ENCODE measurements at places on chromosomes 6 and 20.

GRCh38 chr6:30450909-30451841 lies 38.1 kb upstream of the HLA-E start:
- peak; percentile 63 for DNase-seq

DNA sequence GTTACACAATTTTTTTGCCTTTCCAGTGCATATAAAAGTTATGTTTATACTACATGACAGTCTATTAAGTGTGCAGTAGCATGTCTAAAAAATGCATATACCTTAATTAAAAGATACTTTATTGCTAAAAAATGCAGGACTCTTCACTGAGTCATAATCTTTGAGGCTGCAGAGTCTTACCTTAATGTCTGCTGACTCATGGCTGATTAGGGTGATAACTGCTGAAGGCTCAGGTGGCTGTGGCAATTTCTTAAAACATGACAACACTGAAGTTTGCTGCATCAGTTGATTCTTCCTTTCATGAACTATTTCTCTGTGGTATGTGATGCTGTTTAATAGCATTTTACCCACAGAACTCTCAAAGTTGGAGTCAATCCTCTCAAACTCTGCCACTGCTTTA lies 19.1 kb downstream of the ZSCAN23 start:
- DNase-seq = no peak

GRCh38 chr6:37202788-37203491 lies 33.0 kb downstream of the PIM1 start:
- no peak for DNase-seq

DNA sequence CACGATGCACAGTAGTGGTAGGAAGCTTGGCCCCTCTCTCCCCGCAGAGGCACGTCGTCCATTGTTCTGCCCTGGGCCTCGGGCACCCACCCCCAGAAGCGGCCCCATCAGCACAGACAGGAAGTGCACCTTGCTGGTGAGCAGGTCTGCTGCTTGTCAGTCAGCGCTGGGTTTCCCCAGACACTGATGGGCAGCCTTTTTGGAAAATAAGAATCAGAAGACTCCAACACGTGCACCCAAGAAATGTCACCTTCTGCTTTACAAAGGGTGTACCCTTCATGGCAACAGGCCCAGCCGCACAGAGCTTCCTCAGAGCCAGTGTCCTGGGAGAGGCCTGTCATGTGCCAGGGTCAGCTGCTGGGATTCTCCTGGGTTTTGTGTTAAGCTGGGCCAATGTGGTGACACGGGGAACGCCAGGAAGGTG lies 34.7 kb upstream of the IRF4 start:
- no peak for DNase-seq

DNA sequence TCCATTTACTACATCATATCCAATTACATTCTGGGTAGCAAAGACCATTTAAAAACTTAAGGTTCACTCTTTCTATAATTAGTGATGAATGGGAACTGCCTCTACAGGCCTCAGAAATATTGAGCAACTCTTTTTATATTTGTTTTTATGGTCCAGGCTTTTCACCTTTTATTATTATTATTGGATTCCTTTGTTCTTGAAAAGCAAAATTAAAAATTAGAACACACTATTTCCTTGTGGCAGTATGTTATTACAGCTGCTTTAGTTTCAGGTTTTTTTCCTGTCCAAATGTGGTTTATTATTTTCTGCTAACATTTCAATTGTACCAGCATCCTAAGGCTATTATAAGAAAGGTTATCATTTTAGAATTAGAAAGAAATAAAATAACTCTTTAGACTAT lies 150.1 kb downstream of the FARS2 start:
- no peak for DNase-seq

DNA sequence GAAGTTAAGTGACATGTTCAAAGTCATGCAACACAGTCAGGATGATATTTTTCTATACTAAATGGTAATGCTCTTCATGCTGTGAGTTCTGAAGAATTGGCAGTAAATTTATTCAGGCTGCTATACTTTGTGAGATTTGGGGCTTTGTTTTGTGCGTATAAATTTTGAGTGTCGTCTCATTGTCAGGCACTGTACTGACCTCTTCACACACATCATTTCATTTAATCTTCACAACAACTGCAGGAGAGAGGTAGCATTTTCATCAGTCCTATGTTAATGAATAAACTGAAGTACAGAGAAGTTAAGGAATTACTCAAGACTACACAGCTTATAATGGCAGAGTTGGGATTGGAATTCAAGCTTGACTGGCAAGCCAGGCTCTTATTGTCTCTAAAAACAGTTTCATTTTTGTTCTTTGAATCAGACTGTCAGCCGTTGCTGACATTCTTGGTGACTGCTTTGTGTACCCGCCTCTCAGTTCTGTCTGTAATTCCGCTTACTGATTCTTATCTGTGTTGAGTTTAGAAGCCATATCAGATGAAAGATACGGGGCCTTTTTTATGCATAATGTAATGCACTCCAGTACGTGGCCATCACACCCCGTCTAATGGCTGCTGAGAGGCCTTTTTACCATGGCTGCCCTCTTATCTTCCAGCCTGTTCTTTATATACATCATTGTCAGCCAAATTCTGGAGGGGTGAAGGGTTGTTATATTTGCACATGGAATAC lies 274.9 kb downstream of the UTRN start:
- DNase-seq = peak; percentile 21

DNA sequence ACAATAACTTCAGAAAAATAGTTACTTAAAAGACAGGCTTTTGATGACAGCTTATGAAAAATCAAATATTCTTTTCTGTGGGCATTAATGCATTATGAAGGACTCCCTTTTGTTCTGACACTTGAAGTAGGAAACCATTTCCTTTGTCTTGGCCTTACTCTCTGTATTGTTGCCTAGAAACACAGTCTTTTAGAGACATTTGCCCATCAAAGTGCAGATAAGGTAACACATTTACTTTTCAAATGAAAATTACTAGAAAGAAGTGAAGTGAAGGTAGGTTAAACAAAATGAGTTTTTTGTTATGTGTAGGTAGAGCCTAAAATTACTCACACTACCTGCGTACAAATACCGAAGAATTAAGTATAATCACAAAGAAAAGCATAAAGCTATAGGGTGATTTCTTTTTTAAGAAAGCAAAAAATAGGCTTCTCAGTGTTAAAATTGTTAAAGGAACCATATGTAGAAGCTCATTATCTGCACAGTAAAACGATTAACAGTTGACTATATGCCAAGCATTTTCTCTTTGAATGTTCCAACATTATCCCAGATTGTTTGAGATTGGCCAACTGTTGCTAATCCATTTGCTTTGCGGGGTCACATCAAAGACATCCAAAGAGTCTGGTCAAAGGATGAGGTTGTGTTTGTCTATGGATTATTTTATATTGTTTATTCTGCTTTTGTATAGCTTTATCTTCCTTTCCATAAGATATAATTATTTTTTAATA lies 542.0 kb upstream of the RNF217 start:
- DNase-seq = no peak

DNA sequence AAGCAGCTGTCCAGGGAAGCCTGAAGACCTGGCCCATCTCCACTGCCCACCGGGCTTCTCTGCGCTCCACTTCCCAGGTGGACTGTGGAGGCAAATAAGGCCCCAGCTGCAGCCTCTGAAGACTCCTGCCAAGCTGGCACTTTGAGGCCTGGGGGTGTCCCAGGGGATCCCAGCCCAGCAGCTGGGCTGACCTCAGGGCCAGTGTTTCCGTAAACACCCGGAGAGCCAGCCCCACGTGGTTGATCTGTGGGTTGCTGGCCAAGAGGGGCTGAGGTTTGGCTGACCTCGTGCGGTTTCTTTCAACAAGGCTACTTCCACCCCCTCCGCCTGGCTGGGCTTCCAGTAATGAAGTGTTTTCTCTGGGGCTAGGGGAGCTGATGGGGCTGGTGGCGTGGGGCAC lies 12.4 kb upstream of the CCN5 start:
- DNase-seq = no peak
